Activated CD4-positive, alpha-beta memory T cell treated with anti-CD3 and anti-CD28 coated beads for 36 hours (primary cell): ENCODE measurements at places on chromosomes 2 and 18. TPM values are rescaled to one million over a fixed set of nuclear protein-coding genes. Genes with fewer than 3 reads are reported as not detected.

- DNase-seq = no peak
Observed at GRCh38 chr18:78542204-78542603, 437.4 kb upstream of the SALL3 start.

- DNase-seq = no peak
Observed at GRCh38 chr2:101873543-101873942, 118.2 kb upstream of the IL1R2 start.

DNA sequence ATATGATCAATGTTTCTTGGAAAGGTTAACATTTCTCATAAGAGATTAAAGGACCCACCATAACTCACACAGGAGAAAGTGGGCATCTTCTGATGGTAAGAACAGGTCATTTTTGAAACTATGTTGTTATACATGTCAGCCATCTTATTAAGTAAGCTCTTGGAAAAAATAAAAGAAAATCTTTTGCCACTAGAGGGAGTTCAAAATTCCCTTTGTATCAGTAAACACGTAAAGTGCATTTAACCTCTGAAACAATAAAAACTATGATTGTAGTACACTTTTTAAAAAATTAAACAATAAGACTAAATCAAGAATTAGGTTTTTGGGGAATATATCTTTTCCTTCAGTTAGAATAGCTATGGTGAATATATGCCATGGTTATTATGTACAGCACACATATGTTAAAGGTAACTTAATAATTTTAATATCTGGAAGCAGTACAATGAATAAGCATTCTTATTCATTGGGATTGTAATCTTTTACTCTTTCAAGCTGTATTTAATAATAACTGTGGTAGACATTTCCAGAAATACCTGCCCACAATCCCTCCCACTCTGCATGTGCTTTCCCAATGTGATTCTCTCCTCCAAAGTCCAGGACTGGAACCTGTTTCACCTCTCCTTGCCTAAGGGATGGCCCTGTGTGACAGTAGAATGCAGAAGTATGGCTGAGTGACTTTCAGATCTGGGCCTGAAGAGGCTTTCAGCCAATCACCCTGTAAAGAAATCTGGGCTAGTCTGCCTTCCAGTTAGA, 64.2 kb downstream of the RBMS1 start:
- no peak for DNase-seq

- no peak for DNase-seq
Observed at GRCh38 chr2:120976501-120977307, 241.0 kb downstream of the GLI2 start.

DNA sequence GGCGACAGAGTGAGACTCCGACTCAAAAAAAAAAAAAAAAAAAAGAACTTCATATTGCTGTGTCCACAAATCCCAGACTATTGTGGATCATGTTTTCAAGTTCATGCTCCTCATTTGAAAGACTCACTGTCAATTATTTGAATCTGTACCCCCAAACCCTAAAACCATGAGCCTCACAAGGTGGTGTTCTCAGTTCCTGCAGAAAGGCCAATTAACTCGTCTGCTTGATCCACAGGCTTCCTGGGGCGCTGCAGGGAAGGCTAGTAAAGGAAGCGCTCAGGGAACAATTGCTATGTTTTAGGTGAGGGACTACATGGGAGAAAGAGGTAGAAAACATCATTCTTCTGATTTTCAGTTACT, 396.8 kb upstream of the NETO1 start:
- no peak for DNase-seq

The CDH2 gene
- not detected for total RNA-seq

DNA sequence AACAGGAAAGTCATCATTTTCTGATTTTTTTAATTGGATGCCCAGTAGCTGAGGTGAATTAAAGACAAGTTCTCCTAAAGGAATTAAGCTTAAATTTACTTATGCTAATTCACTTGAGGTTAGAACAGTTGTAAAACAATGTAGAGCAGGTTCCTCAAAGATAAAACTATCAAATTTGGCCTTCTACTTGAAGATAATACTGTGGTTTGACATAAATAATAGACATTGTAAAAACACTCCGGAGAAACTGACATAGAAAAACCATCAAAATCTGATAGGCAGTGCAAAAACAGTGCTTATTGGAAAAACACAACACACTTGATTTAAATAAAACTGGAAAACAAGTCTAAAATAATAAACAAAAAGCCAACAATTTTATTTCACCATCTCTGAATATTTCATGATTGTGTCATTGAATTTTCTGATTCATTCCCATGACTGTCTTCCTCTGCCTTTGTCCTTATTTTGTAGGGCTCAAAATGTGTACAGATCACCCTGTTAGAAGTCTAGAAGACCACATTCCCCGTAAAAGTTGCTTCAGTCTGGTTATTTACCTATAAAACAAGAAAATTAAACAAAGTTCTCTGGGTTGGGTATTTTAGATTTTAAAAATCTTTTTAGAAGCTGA, 28.3 kb upstream of the SLC40A1 start:
- no peak for DNase-seq
